ENCODE measurements at places on chromosomes 3 and 15. TPM values are rescaled to one million over a fixed set of nuclear protein-coding genes. Genes with fewer than 3 reads are reported as not detected.
A peak's percentile ranks its signal among the peaks of the same experiment; 100 is the strongest.

DNA sequence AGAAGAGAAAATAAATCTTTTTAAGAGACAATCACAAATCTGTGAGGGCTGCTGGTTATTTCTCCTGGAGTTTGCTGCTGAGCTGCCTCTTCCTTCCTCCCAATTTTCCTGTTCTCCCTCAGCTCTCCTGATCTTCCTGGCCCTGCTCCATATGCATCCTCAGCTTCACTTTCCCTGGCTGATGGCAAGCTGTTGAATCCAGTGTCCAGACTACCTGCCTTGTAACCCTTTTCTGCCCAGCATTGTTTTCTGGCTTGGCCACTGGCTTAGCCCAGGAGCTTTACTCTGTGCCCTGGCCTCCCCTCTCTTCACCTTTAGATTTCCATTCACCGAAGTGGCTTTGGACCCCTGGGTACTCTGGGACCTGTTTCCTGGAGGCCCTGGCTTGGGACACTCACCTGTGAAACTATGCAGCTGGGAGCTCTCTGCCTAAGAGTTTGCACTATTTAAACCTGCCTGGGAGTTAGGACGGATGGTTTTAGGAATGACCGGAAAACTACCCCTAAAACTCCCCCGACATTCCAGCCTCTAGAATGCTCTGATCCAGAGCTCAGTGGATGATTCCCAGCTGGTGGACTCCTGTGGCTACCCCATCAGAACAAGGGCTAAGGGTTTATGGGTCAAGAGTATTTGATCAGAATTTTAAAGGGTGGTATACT lies 90.0 kb downstream of the RBPMS2 start:
- peaks cover 90% of the 10 kb centered on the region for H3K36me3 ChIP-seq
- DNase-seq: no peak
- no peaks in the 10 kb centered on the region for H3K27me3 ChIP-seq
- H3K4me3 ChIP-seq: no peak overlapping the region
- H3K27ac ChIP-seq: no peak overlapping the region
- no peaks in the 10 kb centered on the region for H3K4me1 ChIP-seq

GRCh38 chr3:71629711-71630110 lies 46.2 kb upstream of the FOXP1 start:
- H3K27me3 ChIP-seq: no peaks in the 10 kb centered on the region
- no peak overlapping the region for H3K4me3 ChIP-seq
- peak; percentile 50 for DNase-seq
- no peaks in the 10 kb centered on the region for H3K36me3 ChIP-seq
- peak overlapping the region; percentile 46 for H3K27ac ChIP-seq

DNA sequence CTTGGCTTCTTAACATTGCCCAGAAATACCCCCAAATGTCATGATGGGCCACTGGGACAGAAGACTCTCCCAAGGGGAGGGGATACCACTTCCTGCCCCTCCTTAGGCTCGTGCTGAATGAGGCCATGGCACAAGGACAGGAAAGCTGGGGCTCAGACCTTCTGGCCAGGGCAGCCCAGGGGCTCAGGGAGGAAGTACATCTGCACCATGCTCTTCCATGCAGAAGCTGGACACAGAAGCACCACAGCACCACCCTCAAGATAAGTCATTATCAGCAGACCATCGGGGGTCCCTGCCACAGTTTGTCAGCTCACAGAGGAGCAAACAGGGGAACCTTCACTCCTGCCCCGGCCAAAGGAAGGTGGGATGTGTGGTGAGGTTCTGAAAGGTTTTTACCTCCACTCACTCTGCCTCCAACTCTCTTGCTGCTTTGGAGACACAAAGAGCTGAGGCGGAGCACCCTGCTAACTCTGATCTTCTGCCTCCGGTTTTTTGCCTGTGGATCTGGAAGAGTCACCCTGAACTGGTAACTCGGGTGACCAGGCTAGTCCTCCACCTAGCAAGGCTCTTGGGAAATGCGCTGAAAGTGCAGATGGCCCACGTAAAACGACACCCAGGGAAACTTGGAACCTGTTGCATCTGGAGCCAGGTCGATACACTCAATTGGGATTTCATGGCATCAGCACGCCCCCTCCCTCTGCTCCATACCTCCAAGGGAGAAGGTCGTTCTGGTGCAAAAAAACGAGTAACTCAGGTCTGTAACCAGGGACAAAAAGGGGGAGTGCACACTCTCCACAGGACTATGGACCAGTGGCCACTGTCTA lies 8.3 kb downstream of the BMF start:
- peak overlapping the region; percentile 92 for H3K27ac ChIP-seq
- H3K36me3 ChIP-seq: no peaks in the 10 kb centered on the region
- no peaks in the 10 kb centered on the region for H3K27me3 ChIP-seq
- no peak for DNase-seq

- H3K36me3 ChIP-seq: no peaks in the 10 kb centered on the region
- peaks cover 8% of the 10 kb centered on the region for H3K4me1 ChIP-seq
- no peak overlapping the region for H3K27ac ChIP-seq
- H3K27me3 ChIP-seq: no peaks in the 10 kb centered on the region
- H3K4me3 ChIP-seq: peak overlapping the region; percentile 12
Observed at GRCh38 chr3:42685891-42686820, 819 bp downstream of the KLHL40 start.

DNA sequence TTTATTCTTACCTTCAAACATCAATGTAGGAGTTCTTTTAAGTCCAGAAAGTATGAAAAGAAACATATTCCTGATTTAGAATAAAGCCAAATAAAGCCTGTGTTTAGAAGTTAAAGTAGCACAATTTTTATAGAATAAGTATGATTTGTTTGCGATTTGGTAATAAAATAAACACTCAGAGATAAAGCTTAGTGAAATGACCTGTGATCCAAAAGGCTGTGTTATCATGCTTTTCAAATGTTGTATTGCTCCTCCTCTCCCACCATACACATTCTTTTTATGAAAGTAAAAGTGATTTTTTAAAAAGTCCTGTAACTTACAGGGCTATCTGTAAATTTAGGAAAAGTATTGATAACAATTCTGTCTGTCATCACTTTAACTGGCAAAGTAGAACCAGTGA lies 138.6 kb upstream of the CGNL1 start:
- no peaks in the 10 kb centered on the region for H3K36me3 ChIP-seq
- no peak overlapping the region for H3K4me3 ChIP-seq
- no peak overlapping the region for H3K27ac ChIP-seq
- DNase-seq: no peak
- H3K4me1 ChIP-seq: no peaks in the 10 kb centered on the region

- H3K4me3 ChIP-seq: no peak overlapping the region
- no peaks in the 10 kb centered on the region for H3K27me3 ChIP-seq
- no peak overlapping the region for H3K27ac ChIP-seq
Observed at GRCh38 chr3:196165850-196166249, 45.4 kb downstream of the ZDHHC19 start.

CACNA2D2 gene
- 0.90 TPM for total RNA-seq

DNA sequence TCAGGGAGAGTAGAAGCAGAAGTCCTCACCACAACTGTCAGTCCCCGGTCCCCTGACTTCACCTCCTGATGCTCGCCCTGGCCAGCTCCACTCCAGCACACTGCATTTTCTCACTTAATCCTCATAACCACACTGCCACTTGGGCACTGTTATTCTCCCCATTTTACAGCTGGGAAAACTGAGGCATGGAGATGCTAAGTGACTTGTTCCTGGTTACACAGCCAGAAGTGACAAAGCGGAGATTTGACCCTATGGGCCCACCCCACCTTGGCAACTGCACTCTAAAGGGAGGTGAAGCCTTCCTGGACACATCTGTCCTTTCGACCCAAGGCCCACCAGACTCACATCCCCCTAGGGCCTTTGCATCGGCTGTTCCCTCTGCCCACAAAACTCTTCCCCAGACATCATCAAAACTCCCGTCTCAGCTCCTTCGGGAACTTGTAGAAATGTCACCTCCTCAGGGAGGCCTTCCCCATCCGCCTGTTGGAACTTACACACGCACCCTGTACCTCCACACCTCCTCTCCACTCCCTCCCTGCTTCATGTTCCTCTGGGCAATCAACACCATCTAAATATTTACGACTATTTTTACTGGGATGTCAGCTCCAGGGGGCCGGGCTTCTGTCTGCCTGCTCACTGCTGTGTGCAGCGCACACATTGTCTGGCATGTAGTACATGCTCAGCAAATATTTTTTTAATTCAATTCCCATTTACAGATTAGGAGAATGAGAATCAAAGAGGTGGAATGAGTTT lies 3.1 kb downstream of the GRIP2 start:
- DNase-seq: no peak
- no peaks in the 10 kb centered on the region for H3K4me1 ChIP-seq
- no peak overlapping the region for H3K27ac ChIP-seq

SPTBN5 gene
- 20.8 TPM for total RNA-seq

SLC27A2 gene
- total RNA-seq: 0.21 TPM

RFTN1 gene
- 118 TPM for total RNA-seq

DNA sequence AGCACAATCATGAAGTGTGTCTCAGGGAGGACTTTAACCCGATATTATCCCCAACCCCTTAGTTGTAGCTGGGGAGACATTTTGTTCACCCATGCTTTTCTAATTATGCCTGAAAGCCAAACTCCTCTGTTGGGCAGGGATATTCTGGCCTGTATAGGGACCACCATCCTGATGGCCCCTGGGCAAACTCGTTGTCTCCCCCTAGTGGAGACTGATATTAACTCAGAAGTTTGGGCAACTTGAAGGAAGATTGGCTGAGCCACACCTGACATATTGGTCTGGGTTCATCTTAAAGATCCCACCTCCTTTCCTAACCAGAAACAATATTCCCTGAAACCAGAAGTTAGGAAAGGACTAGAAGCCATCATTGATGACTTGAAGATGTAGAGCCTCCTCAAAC lies 42.3 kb downstream of the TM4SF18 start:
- no peaks in the 10 kb centered on the region for H3K27me3 ChIP-seq
- no peak overlapping the region for H3K27ac ChIP-seq

- H3K27ac ChIP-seq: peak overlapping the region; percentile 90
- DNase-seq: peak; percentile 70
- peaks cover 15% of the 10 kb centered on the region for H3K4me1 ChIP-seq
Observed at GRCh38 chr3:42880601-42881451, 5.1 kb upstream of the CYP8B1 start.

RETNLB gene
- total RNA-seq: not detected

- peak overlapping the region; percentile 87 for H3K27ac ChIP-seq
- no peak for DNase-seq
- H3K4me1 ChIP-seq: peaks cover 57% of the 10 kb centered on the region
Observed at GRCh38 chr3:159852821-159853505, 135.7 kb upstream of the IL12A start.

EPHA3 gene
- total RNA-seq: 7.1 TPM

SACM1L gene
- total RNA-seq: 52.3 TPM

GRCh38 chr3:5583920-5584319 lies 396.4 kb downstream of the EDEM1 start:
- no peak overlapping the region for H3K27ac ChIP-seq
- H3K36me3 ChIP-seq: no peaks in the 10 kb centered on the region
- H3K4me1 ChIP-seq: no peaks in the 10 kb centered on the region

DNA sequence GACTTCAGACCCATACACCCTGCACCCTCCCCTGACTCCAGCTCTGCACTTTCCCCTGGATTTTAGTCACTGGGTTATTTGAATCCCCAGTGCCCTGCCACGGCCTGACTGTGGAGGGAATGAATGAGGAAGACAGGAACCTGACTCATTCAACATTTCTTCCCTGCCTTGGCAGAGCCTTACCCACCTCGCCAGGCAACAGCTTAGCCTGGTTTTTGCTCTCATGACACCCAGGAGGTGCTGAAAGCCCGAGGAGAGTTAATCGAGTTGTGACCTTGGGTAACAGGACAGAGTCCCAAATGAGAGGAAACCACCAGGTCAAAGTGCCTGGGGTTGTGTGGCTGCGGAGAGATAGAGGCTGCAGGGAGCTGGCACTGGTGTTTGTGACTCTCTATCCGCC lies 128.3 kb downstream of the SMAD6 start:
- no peaks in the 10 kb centered on the region for H3K27me3 ChIP-seq
- no peaks in the 10 kb centered on the region for H3K4me1 ChIP-seq
- no peak overlapping the region for H3K4me3 ChIP-seq

ADGRG7 gene
- not detected for total RNA-seq

GOLGA8B gene
- total RNA-seq: 150 TPM

ACKR2 gene
- 25.2 TPM for total RNA-seq

EDEM1 gene
- total RNA-seq: 72.0 TPM

ELL3 gene
- total RNA-seq: 13.2 TPM

- H3K4me3 ChIP-seq: no peak overlapping the region
- H3K27ac ChIP-seq: peak overlapping the region; percentile 61
- no peaks in the 10 kb centered on the region for H3K27me3 ChIP-seq
- no peak for DNase-seq
Observed at GRCh38 chr3:45409369-45409768, 21.0 kb downstream of the LARS2 start.

GRCh38 chr3:36814066-36814717 lies 49.8 kb upstream of the DCLK3 start:
- H3K27me3 ChIP-seq: no peaks in the 10 kb centered on the region
- no peaks in the 10 kb centered on the region for H3K36me3 ChIP-seq
- no peak for DNase-seq
- H3K27ac ChIP-seq: no peak overlapping the region
- no peaks in the 10 kb centered on the region for H3K4me1 ChIP-seq

COPG1 gene
- total RNA-seq: 124 TPM

DNA sequence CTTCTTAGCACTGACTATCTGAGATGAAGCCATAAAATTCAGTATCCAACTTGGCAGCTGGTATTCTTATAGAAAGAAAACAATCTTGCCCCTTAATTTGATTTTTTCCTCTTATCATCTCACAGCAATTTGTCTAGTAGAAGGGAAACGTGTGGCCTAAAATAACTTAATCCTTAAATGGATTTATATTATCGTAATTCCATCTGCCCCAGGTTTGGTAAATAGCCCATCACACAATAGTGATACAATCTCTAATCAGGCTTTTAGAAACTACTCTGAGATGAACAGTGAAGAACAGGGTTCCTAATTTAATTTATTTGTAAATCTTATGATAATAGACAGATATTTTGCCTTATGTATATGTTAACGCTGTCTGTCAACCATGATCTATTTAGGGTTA lies 24.8 kb downstream of the PEX5L start:
- H3K4me3 ChIP-seq: no peak overlapping the region
- H3K4me1 ChIP-seq: no peaks in the 10 kb centered on the region
- H3K27me3 ChIP-seq: no peaks in the 10 kb centered on the region
- DNase-seq: no peak

DNA sequence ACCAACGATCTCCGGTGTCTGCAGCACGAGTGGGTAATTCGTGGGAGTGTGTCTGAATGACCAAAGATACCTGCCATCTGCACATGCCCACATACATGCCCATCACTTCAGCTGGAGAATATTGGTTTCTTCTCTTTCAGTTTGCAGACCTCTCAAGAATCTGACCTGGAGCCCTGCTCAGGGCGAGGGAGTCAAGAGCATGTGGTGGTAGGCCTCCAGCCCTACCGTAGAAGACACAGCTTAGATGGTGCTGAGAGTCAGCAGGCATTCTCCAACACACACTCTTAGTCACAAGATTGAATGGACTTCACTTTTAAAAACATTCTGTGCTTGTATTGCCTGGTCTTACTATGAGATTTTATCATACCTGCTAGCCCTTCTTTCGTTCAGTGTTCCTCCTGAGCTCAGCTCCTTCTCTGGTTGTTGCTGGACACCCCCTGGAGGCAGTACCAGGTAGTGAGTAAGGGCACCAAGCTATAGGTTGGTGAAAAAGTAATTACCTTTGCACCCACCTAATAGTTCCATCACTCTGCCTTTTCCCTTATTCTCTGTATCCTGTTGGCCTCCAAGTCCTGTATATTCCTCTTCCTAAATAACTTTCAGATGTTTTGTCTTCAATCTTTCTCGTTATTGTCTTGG lies 252.0 kb downstream of the CACNA2D3 start:
- no peaks in the 10 kb centered on the region for H3K4me1 ChIP-seq
- H3K27me3 ChIP-seq: no peaks in the 10 kb centered on the region
- H3K27ac ChIP-seq: no peak overlapping the region
- no peak overlapping the region for H3K4me3 ChIP-seq

GRCh38 chr3:113532698-113533533 lies 561 bp downstream of the SIDT1 start:
- H3K36me3 ChIP-seq: no peaks in the 10 kb centered on the region
- no peaks in the 10 kb centered on the region for H3K27me3 ChIP-seq
- no peak overlapping the region for H3K27ac ChIP-seq
- H3K4me1 ChIP-seq: no peaks in the 10 kb centered on the region
- H3K4me3 ChIP-seq: peak overlapping the region; percentile 54

KNSTRN gene
- total RNA-seq: 4.8 TPM

Data from tibial nerve (tissue), 4 donors.